Gastroesophageal sphincter (tissue), 4 donors: ENCODE measurements at places on chromosomes 1 and 21. TPM values are rescaled to one million over a fixed set of nuclear protein-coding genes. Genes with fewer than 3 reads are reported as not detected.

Gene RHEX
- 5.4 TPM for total RNA-seq

Gene FCGR2B
- total RNA-seq: 10.1 TPM

Gene SLC25A34
- 0.10 TPM for total RNA-seq

Gene PADI3
- 0.31 TPM for total RNA-seq

Gene TNNT2
- total RNA-seq: 0.81 TPM

Gene ARHGAP30
- 5.1 TPM for total RNA-seq

Gene RGS8
- not detected for total RNA-seq

Gene ILF2
- total RNA-seq: 99.2 TPM

Gene LCE1E
- total RNA-seq: 0.39 TPM

Gene FTCD
- total RNA-seq: 0.31 TPM

Gene AK5
- 3.4 TPM for total RNA-seq

Gene SHE
- total RNA-seq: 7.2 TPM

Gene RAB3B
- under 0.01 TPM for total RNA-seq

Gene SPATA45
- total RNA-seq: not detected

Gene LIN28A
- total RNA-seq: not detected

Gene F3
- total RNA-seq: 15.4 TPM

Gene RHBDL2
- 0.30 TPM for total RNA-seq

Gene MSH4
- total RNA-seq: 0.93 TPM

Gene SHISAL2A
- not detected for total RNA-seq

Gene FRRS1
- total RNA-seq: 2.5 TPM

Gene AIRE
- total RNA-seq: not detected

Gene NOS1AP
- 4.2 TPM for total RNA-seq

Gene ERICH3
- not detected for total RNA-seq

Gene PDC
- not detected for total RNA-seq

Gene MROH9
- total RNA-seq: not detected

Gene CFHR5
- total RNA-seq: not detected

Gene ZNF695
- total RNA-seq: not detected

Gene NID1
- 139 TPM for total RNA-seq

Gene PHLDA3
- 153 TPM for total RNA-seq

Gene CELSR2
- total RNA-seq: 5.8 TPM

Gene CHI3L2
- 4.7 TPM for total RNA-seq

Gene WNT3A
- total RNA-seq: not detected

Gene FCRL3
- not detected for total RNA-seq

Gene SGIP1
- total RNA-seq: 12.9 TPM

Gene OXCT2
- 2.6 TPM for total RNA-seq

Gene OR2T33
- total RNA-seq: not detected

Gene IFFO2
- 10.4 TPM for total RNA-seq

Gene EPHA2
- 16.1 TPM for total RNA-seq

Gene C1orf87
- not detected for total RNA-seq

Gene KRTAP22-1
- not detected for total RNA-seq

Gene FCRL4
- not detected for total RNA-seq

Gene ADGRB2
- 1.7 TPM for total RNA-seq

Gene TRIM58
- 9.1 TPM for total RNA-seq

Gene SYCP1
- not detected for total RNA-seq
